ENCODE measurements at places on chromosomes 2 and 18.

GRCh38 chr2:125644257-125644656, 1011.7 kb upstream of the GYPC start:
- DNase-seq, result no peak

DNA sequence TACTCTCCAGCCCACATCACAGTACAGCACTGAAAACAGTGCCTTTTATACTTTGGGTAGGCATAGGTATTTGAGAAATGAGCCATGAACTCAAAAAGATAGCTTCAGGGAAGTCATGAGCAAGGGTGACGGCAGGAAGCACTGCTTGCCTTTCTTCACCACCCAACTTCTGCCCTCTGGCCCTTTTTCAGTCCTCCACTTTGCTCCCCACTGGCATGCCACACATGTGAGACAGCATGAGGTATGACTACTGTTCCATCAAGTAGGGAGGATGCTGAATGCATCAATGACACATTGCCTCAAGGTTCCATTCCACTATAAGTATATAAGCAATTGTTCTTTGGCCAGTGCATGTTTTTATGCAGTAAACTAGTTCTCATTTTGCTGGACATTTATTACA, 373.0 kb downstream of the NRXN1 start:
- no peak for DNase-seq

DNA sequence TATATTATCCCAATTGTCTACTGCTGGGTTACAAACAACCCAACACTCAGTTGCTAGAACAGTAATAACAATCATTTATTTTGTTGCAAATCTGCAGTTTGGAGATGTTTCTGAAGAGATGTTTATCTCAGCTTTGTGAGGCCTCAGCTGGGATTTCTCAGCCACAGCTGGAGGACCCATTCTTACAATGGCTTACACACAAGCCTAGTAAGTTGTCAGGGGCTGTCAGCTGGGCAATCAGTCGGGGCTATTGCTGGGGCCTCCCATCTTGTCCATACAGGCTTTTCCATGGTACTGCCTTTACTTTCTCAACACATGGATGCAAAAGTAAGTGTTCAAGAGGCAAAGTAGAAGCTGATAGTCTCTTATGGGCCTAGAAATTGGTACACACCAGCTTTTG, 491.7 kb upstream of the NXPH2 start:
- DNase-seq, result no peak

GRCh38 chr2:50215736-50216135, 816.2 kb downstream of the NRXN1 start:
- peak; percentile 53 for DNase-seq

DNA sequence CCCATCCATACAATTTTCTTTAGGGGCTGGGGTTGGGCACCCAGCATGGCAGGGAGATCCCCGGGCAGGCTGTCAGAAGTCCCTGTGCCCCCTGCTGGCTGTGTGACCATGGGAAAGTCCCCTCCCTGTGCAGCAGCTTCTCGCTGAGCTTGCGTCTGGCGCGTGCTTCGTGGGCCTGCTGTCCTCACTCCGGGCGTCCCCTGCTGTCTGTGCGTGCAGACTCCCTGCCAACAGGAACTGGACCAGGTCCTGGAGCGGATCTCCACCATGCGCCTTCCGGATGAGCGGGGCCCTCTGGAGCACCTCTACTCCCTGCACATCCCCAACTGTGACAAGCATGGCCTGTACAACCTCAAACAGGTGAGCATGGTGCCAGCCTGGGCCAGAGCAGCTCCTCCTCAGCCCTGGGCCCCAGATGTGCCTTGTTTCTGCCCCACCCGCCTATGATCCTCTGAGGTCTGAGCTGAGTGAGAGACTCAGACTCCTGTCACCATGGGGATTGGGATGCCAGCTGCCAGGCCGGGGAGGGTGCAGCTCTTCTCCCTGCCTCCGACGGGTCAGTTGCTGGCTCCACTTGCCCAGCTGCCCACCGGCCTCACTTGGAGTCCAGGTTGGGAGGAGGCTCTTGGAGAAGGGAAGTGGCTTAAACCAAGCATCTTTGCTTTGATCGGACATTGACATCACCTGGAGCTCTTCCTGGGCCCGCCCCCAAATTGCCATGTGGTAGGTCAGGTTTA, 28.6 kb downstream of the IGFBP2 start:
- DNase-seq, result no peak

GRCh38 chr18:33205777-33206176, 234.7 kb downstream of the CCDC178 start:
- DNase-seq, result no peak

GRCh38 chr2:235461763-235462414, 32.0 kb upstream of the AGAP1 start:
- no peak for DNase-seq

DNA sequence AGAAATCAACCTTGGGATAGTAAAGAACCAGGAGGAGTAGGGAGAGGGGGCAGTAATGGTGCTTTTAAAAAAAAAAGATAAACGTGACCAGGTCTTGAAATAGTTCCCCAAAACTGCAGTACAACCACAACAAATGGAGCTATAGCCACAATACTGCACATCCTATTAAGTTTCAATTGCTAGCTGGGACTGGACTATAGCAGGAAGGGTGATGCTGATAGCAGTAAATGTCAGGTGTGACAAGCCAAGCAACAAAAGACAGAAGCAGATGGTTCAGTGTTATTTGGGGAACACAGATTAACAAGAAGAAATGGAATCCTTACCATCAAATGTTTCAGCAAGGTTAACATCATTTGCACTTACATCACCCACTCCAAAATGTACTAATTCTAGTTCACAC, 10.1 kb downstream of the RPS27A start:
- DNase-seq, result no peak

GRCh38 chr2:159098921-159099411, 130.5 kb downstream of the TANC1 start:
- no peak for DNase-seq

GRCh38 chr18:63290166-63290820, 29.3 kb downstream of the BCL2 start:
- DNase-seq, result no peak

- peak; percentile 90 for DNase-seq
Measured at GRCh38 chr2:37020212-37020886, 54.0 kb upstream of the STRN start.

DNA sequence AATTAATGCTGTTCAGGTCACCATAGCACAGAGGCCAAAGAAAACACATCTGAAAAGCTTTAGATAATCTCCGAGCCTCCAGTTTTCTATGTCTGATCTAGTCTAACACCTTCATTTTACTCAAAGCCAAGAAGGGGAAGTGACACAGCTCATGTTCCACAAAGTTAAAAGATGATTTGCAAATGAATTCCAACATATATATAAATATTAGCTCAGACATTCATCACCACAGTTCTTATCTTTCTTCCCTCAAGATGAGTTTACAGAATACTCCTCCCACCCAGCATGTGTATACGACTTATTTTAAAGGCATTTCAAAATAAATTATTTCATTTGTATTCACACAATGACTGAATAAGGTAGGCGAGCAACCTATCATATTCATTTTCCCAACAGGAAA, 82.4 kb downstream of the AAK1 start:
- DNase-seq, result peak; percentile 19

GRCh38 chr18:44726059-44726421, 45.4 kb downstream of the SETBP1 start:
- no peak for DNase-seq

GRCh38 chr2:217900010-217900779, 102.6 kb downstream of the TNS1 start:
- DNase-seq, result no peak

DNA sequence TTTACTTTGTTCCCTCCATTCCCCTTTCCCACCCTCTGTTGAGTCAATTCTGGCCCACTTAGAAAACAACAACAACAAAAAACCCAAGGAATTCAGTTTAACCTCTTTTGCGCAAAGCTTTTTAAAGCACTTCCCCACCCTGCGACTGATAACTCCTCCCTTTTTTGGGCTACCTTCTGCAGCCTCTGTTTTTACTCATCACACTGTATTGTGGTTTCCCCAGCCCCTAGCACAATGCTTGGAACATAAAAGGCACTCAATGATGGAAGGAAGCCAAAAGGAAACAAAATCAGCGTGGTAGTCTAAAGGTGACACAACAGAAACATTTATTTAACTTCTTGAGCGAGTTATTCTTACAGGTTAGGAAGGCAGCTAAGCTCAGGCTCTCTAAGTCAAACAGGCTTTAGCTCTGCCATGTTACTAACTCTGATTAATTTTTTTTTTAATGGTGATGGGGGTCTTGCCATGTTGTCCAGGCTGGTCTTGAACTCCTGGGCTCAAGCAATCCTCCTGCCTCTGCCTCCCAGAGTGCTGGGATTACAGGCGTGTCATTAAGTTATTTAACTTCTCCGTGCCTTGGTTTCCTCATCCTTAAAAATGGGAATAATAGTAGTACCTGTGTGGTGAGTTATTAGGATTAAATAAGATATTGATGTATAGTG, 1.3 kb downstream of the CEP68 start:
- peak; percentile 59 for DNase-seq

DNA sequence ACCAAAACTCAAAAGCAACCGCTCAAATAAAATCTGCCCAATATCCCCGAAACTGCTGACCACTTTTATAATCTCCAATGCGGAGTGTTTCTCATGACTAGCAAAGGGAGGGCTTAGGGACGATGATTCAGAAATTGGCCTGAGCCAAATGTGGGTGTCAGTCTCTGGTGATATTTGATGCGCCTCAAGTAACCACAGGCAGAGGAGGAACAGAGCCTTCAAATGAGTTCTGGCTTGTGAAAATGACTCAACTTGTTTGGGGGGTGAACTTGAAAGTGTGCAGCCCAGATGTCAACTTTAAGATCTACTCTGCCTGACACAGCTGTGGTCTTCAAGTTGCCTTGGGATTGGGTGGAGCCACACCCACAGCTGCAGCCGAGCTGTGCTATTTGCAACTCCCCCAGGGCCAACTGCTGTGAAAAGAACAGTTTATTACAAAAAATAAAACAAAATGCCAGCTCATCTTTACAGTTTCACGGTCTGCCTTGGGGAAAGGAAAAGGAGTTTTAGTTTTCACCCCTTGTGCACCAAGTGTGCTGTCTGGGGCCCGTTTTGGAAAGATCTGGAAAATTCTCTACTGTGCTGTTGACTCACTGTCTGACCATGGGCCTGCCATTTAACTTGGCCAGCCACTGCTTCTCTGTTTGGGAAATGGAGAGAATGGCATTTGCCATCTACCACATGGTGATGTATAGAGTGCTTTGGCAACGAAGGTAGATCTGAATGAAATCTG, 222.1 kb downstream of the MTX2 start:
- peak; percentile 100 for DNase-seq

DNA sequence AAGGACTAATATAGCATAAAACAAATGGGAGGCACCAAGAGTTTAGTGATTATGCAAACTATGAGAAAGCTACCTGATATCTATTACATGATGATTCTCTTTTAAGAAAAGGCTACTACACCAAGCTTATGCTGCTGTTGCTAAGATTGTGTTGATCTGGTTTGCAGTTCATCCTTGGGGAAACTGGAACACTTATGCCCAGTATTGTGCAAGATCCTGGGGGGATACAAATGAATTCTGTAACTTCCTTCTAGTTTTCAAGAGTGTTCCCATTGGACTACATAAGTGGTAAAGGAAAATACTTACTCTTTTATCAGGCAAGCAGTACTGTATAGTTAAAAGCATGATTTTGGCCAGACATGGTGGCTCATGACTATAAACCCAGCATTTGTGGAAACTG, 3.1 kb upstream of the NMI start:
- no peak for DNase-seq

DNA sequence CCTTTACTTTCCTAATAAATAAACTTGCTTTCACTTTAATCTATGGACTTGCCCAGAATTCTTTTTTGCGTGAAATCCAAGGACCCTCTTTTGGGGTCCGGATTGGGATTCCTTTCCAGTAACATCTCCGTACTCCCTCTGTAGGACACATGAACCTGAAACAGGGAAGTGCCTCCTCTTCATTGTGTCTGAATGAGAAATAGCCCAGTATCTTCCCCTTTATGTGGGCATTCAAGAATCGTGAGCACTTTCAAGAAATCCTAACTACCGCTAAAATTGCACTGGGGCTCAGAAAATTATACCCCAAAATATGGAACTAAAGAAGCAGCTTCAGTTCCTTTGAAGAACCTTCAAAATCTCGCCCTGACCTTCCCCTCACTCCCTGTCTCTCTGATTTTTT, 7.8 kb upstream of the POMC start:
- no peak for DNase-seq

DNA sequence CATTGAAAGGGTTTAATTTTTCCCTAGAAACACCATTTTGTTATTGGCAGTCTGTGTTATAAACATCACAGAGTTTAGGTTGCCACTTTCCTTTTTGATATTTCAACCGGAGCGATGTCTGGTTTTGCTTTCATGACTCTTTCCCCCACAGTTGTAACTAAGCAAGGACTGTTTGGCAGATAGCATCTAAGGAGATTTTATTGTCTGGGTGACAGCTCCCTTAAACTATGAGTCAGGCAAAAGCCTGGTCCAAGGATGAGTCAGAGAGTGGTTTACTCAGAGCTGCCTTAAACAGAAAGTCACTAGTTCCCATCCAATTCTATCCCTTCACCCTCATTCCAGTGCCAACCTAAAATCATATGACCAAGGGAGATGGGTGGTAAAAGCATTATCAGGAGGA, 341.6 kb upstream of the VWC2L start:
- peak; percentile 94 for DNase-seq

GRCh38 chr2:136054856-136055255, 63.1 kb downstream of the CXCR4 start:
- DNase-seq, result no peak

DNA sequence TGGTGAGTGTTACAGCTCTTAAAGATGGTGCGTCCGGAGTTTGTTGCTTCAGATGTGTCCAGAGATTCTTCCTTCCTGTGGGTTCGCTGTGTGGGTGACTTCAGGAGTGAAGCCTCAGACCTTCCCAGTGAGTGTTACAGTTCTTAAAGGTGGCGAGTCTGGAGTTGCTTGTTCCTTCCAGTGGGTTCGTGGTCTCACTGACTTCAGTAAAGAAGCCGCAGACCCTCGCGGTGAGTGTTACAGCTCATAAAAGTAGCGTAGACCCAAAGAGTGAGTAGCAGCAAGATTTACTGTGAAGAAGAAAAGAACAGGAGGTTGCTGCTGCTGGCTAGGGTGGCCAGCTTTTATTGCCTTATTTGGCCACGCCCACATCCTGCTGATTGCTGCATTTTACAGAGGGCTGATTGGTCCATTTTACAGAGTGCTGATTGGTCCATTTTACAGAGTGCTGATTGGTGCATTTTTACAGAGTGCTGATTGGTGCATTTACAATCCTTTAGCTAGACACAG, 34.0 kb upstream of the SPTBN1 start:
- DNase-seq, result no peak

DNA sequence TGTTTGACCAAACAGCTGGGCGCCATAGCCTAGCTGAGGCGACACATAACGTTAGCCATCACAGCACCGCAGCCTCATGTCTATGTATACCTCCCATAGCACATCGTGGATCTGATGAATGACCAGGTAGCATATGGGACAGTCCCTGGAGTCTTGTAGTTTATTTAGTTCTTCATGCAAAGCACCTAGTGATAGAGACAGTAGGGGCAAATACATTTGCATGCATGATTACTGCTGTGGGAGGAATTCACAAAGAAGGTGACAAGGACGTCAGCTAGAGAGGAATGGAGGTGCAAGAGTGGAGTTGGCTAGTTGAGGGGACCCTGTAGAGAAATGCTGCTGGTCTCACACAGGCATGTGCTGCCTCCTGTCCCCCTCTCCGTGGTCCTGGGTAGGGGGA, 478.9 kb upstream of the HS6ST1 start:
- no peak for DNase-seq

Measured in fibroblast of skin of right biceps (primary cell).